Effector CD8-positive, alpha-beta T cell (primary cell): ENCODE measurements at places on chromosomes 2 and 18.

GRCh38 chr2:8551622-8552074 is 130.2 kb upstream of the ID2 start:
- DNase-seq, result no peak

- DNase-seq, result no peak
Observed at GRCh38 chr2:158729873-158730620, 65.1 kb upstream of the DAPL1 start.

DNA sequence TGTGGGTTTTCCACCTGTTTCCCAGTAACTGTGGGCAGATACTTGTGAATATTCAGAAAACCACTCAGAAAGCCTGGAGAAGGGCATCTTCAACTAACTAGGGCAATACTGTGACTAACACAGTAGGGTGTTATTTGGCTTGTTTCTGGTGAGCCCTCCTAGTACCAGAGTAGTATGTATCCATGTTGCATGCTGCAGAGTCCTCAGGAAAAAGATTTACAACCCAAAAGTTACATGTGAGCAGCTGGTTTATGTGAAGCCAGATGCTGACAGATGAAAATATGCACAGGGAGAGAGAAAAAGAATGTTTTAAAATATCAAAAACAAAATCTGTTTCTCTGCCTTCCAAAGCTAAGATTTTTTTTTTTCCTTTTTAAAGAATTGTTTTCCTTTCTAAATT is 333.2 kb upstream of the UBE2E3 start:
- no peak for DNase-seq

DNA sequence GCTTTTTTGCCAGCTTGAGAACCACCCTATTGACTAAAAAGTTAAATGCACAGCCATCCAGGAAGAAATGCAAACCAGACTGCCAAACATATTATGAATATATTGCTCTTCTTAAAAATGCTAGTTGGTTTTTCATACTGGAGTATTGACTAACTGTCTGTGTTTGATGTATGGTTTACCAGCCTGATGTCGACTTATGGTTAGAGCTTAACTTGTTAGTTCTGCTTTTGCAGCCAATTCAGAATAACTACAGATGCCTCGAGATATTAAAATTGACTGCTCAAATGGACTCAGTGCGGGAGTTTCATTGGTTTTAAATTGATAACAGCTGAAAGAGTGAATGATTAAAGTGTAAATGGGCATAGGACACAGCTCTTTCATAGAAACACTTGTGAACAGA is 369.8 kb downstream of the ARHGAP15 start:
- no peak for DNase-seq

- no peak for DNase-seq
Observed at GRCh38 chr18:48929941-48930713, 20.6 kb downstream of the SMAD7 start.

DNA sequence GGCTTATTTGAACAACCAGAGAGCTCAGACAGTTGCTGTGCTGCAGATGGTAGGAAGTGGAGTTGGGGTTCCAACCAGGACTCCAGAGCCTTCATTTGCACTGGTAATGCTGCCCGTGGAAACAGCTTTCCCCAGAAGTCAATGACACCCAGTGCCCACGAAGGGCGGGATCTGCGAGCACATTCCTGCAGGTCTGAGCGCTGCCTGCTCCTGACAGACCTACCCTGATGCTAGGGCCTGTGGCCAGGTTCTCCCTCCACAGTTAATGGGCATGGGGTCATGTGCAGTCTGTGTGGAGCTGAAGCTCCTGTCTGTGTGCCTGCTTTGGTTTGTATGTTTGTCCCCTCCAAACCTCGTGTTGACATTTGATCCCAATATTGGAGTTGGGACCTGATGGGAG is 299.0 kb upstream of the HS6ST1 start:
- no peak for DNase-seq
